ENCODE measurements at places on chromosomes 7 and 10.

GRCh38 chr10:71631007-71631861 is 88.3 kb downstream of the C10orf105 start:
- no peak for DNase-seq

- no peak for DNase-seq
These were observed 2.2 kb upstream of the SKIDA1 start for GRCh38 chr10:21527598-21528235.

DNA sequence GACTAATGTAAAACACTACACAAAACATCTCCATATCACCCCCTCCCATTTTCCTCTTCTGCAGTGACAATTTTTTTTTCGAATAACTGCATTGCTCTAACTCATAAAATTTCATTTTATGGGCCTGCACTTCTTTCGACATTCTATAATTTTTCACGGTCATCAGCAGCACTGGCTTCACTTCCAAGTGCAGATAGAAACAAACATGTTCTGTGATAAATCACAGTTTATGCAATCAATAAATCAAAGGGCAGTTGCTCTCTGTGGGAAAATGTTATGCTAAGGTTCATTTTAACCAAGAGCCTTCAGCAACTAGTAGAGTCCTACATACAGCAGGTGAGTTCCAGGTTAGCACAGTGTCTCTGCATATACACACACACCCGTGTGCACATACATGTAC is 100.1 kb downstream of the GPAM start:
- DNase-seq: no peak

GRCh38 chr10:4888236-4888635 is 62.2 kb downstream of the AKR1E2 start:
- DNase-seq: no peak

- DNase-seq: no peak
These were observed 83.7 kb downstream of the DIP2C start for GRCh38 chr10:605632-606325.

- no peak for DNase-seq
These were observed 77.0 kb downstream of the ZMIZ1 start for GRCh38 chr10:79145517-79146470.
